Sigmoid colon (tissue), 7 donors: ENCODE measurements at places on chromosomes 7 and 10. TPM values are rescaled to one million over a fixed set of nuclear protein-coding genes. Genes with fewer than 3 reads are reported as not detected.
A peak's percentile ranks its signal among the peaks of the same experiment; 100 is the strongest.

The IGFBP1 gene
- total RNA-seq = not detected

DNA sequence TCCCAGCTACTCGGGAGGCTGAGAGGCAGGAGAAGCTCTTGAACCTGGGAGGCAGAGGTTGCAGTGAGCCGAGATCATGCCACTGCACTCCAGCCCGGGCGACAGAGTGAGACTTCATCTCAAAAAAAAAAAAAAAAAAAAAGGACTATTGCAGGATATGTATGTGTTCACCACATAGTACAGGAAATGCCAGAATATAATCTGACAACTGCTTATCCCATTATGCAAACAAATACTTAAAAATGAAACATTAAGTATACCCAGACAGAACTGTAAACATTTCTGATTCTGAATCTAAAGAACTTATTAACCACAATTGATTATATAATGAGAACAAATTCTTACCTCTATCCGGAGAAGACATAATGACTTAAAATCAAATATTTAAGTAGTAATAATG is 18.7 kb downstream of the DKK1 start:
- DNase-seq = no peak
- H3K36me3 ChIP-seq = no peaks in the 10 kb centered on the region
- H3K27me3 ChIP-seq = no peaks in the 10 kb centered on the region
- no peak overlapping the region for H3K27ac ChIP-seq
- H3K4me1 ChIP-seq = no peaks in the 10 kb centered on the region
- H3K4me3 ChIP-seq = no peak overlapping the region

DNA sequence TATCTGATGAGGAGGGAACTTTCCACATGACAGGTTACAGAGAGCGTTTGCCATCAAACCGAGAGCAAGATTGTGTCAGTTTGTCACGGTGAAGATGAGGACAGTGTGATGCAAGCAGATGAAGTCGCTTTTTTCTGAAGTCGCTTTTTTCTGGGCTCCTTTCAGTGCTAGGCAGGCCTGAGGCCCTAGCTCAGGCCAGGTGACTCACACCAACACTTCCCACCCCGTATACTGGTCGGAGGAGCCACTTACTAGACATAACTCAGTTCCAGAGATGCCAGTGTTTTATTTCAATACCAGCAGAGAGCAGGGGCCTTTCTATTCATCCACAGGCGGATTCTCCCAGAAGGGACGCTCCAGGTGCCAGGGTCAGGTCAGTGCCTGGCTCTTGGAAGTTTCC is 58.9 kb downstream of the SFMBT2 start:
- H3K27me3 ChIP-seq = no peaks in the 10 kb centered on the region
- no peak for DNase-seq
- no peak overlapping the region for H3K4me3 ChIP-seq

DNA sequence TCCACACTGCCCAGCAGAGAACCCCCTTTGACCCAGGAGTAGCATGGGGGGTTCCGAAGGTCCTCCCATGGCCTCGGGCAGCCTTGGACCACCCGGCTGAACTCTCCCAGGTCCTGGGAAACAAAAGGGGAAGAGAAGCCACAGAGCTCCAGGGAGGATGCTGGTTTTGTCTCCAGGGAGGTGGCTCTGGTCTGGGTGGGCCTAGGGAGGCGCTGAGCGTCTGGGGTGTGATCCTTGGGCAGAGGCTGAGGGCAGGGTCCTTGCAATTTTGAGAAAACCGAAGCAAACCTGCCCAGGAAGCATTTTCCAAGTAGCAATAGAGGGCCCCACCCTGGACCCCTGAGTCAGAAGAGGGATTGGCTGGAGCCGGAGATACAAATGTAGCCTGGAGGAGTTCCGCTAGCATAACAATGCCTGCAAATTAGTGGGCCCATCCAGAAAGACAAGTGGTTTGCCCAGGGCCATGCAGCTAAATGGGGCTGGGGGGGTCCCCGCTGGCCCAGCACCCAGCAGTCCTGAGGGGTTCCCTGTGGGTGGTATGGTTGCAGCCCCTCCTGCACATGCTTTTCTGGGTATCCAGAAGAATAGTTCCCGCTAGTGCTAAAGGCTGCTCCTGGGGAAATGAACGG is 2.0 kb downstream of the UTF1 start:
- DNase-seq = no peak
- H3K27me3 ChIP-seq = peaks cover 75% of the 10 kb centered on the region
- no peaks in the 10 kb centered on the region for H3K36me3 ChIP-seq
- no peak overlapping the region for H3K4me3 ChIP-seq
- peaks cover 22% of the 10 kb centered on the region for H3K4me1 ChIP-seq
- no peak overlapping the region for H3K27ac ChIP-seq

GRCh38 chr10:100788002-100788903 is 42.9 kb downstream of the PAX2 start:
- no peak overlapping the region for H3K27ac ChIP-seq
- peak; percentile 40 for DNase-seq
- H3K4me1 ChIP-seq = peaks cover 8% of the 10 kb centered on the region
- H3K36me3 ChIP-seq = no peaks in the 10 kb centered on the region
- H3K27me3 ChIP-seq = peaks cover 9% of the 10 kb centered on the region

- peaks cover 11% of the 10 kb centered on the region for H3K4me1 ChIP-seq
- no peak overlapping the region for H3K27ac ChIP-seq
- H3K4me3 ChIP-seq = no peak overlapping the region
- DNase-seq = no peak
- H3K36me3 ChIP-seq = no peaks in the 10 kb centered on the region
These were observed 14.5 kb upstream of the THSD7A start for GRCh38 chr7:11846361-11846955.

The SNX8 gene
- total RNA-seq = 6.6 TPM

The LRRC4 gene
- total RNA-seq = 1.8 TPM

DNA sequence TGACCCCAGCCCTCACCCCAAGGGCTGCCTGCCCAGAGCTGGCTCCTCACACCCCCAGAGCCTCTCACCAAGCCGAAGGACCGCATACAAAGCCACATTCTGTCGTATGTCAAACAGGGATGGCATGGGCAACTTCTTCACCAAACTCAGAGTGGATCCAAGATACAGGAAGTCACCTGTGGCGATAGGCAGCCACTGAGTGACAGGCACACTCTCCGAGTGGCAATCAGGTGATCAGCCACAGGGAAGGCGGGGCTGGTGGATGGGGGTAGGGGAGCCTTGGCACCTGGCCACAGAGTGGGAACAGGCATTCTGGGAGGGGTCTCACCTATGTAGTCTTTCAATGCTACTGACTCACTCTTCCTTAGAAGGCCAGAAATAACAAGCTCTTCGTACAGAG is 7.1 kb upstream of the ASB10 start:
- H3K27me3 ChIP-seq = peaks cover 7% of the 10 kb centered on the region
- DNase-seq = no peak
- peaks cover 4% of the 10 kb centered on the region for H3K4me1 ChIP-seq
- no peak overlapping the region for H3K4me3 ChIP-seq
- no peaks in the 10 kb centered on the region for H3K36me3 ChIP-seq

GRCh38 chr10:103021900-103022293 is 103.8 kb downstream of the CNNM2 start:
- no peak overlapping the region for H3K4me3 ChIP-seq
- no peak overlapping the region for H3K27ac ChIP-seq
- H3K27me3 ChIP-seq = no peaks in the 10 kb centered on the region
- H3K4me1 ChIP-seq = no peaks in the 10 kb centered on the region
- DNase-seq = no peak

The GCK gene
- 0.27 TPM for total RNA-seq

- no peaks in the 10 kb centered on the region for H3K27me3 ChIP-seq
- peak overlapping the region; percentile 2 for H3K27ac ChIP-seq
- peaks cover 7% of the 10 kb centered on the region for H3K4me1 ChIP-seq
- H3K36me3 ChIP-seq = no peaks in the 10 kb centered on the region
These were observed 67.2 kb downstream of the ATAD1 start for GRCh38 chr10:87750817-87751216.

DNA sequence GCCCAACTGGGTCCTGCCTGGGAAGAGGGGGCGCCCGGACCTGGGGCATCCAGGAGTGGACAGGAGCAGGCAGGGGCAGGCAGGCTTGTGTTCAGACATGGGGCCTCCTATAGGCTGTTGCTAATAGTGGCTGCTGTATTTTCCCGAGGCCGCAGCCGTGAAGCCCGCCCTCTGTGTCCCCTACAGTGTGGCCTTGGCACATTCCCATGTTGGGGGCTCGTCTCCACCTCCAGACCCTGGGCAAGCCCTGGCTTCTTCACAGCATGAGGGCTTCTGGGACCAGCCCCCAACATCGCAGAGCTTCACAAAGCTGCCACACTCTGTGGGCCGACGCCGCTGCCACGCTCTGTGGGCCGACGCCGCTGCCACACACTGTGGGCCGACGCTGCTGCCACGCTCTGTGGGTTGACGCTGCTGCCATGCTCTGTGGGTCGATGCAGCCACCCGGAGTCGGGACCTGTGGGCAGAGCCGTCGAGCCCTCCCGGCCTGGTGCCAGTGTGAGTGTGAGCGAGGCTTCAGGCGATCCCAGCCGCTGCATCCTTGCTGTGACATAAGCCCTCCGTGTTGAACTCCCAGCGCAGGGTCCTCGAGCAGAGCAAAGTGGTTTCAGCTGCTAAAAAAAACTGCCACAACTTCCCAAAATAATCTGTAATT is 109.0 kb downstream of the INPP5A start:
- no peak overlapping the region for H3K4me3 ChIP-seq
- H3K27ac ChIP-seq = no peak overlapping the region
- peak; percentile 59 for DNase-seq
- no peaks in the 10 kb centered on the region for H3K27me3 ChIP-seq
- H3K4me1 ChIP-seq = peaks cover 34% of the 10 kb centered on the region
- H3K36me3 ChIP-seq = no peaks in the 10 kb centered on the region
